ENCODE measurements at places on chromosomes 7 and 10.

- no peak for DNase-seq
Measured at GRCh38 chr10:7786430-7786829, 1.4 kb downstream of the KIN start.

DNA sequence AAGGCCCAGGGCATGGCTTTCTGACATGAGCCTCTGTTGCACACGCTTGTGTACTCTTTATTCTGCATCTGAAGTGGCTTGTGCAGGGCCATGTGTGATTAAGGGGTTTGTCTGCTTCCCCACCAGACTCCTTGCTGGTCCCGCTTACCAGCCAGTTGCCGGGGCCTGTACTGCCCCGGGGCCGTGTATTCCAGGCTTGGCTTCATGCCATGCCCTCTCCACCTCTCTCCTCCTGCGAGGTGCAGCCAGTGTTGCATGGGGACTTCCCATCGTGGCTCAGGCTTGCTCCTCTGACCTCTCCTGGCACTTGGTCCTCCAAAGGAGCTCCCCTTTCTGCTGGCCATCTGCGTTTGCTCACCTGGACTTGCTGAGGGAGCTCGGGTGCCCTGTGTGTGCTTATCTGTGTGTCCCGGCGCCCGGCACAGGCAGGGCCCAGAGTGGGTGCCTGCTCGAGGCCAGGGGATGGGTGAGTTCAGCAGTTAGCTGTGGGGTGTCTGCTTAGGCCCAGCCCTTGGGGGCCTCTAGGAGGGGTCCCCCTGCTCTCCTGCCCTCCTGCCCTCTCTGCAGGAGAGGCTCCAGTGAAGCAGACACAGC is 11.0 kb upstream of the C10orf143 start:
- DNase-seq = no peak

DNA sequence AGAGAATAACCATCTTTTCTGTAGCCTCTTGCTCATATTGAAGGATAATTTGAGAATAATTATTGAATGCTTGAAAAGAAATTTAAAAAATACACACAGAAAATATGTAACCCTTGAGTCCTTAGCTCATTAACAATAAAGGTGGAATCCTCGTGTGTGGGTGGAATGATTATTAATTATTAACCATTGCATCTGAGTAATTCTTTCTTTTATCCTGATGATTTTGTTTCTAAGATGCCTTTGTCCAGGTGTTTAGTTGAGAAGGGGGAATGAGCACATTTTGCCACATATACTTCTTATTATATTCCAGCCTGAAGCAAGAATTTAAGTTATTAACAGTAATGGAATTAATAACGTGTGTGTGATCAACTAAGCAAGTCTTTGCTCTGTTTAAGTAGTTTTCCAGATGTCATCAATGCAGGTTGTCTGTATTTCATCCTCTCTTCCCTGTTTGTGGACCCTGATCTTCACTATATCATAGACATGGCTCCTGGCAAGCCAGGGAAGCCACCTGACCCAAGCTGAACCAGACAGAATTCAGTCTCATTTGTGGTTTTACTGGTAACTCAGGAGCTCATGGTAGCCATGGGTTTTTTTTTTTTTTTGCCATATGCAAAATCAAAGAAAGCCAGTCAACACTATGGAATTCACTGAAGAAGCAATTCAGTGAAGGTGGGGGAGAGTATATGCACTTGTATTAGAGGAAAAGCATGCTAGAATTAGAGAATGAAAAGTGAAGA is 144.3 kb downstream of the KIF20B start:
- DNase-seq = no peak

DNA sequence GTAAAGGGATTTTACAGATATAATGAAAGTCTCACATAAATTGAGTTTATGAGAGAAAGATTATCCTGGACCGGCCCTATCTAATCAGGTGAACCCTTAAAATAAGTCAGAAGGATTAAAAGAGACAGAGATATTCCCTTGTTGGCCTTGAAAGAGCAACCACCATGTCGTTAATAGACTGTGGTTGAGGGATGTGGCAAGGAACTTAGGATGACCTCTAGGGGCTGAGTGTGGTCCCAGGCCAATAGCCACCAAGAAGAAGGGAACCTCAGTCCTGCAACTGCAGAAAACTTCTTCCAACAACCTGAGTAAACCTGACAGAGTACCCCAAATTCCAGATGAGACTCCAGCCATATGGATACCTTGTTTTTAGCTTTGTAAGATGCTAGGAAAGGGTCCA is 121.5 kb downstream of the POLR1F start:
- no peak for DNase-seq

DNA sequence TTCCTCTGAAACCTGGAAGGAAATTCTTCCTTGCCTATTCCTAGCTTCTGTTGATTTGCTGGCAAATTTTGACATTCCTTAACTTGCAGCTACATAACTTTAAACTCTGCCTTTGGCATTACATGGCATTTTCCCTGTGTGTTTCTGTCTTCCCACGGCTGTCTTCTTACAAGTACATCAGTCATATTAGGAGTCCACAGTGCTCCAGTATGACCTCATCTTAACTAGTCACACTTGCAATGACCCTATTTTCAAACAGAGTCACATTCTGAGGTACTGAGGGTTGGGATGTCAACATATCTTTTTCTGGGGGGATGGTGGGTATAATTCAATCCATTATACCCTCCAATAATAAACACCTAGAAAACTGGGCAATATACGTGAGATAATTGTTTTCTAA is 37.4 kb upstream of the EPHB6 start:
- DNase-seq = no peak

DNA sequence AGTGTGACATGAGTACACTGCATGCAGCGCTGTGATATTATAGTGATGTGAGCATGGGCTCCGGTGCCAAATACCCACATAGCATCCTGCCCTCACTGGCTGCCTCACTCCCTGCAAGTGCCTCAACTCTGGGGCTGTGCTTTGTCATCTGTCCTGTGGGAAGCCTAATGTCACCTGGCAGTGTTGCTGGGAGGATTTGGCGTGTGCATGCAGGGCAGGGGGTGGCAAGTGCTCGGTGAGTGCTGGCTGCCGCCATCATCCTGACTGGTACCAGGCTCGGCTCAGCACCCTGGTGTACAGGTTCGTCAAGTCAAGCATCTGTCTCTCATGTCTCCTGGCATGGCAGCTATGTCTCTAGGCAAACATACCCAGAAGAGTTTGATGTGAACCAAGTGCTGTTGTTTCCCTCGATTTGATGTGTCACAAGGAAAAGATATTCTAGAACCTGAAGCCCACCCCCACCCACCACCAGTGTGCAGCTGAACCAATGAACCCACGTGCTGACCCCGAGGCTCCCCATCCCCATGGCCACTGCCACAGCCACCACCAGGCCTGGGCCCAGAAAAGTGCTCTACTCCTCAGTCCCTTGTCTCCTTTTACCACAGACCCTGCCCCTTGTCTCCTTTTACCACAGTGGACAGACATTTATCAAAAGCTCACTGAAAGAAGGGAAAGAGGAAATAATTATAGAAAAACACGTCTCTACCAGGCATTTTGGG is 135.8 kb downstream of the MAPK8 start:
- DNase-seq = no peak

GRCh38 chr10:5668429-5668828 is 2.0 kb upstream of the ASB13 start:
- no peak for DNase-seq

DNA sequence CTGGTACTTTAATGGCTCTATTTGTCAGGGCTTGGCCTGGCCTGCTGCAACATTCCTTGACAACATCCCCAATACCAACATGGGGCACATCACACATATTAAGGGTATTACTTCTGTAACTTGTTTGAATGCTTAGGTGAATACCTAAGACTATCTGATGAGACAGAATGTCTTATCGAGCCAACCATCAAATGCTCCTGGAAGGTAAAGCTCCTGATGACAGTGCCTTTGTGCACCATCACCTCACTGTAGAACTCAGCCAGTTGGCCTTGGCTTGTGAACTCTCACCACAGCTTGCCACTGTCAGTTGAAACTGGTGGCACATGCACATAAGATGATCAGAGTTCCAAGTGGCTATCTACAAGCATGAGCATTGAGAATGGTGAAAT is 3.7 kb upstream of the MYO1G start:
- no peak for DNase-seq

GRCh38 chr7:40717242-40717641 is 582.4 kb downstream of the SUGCT start:
- no peak for DNase-seq

GRCh38 chr10:80280071-80280800 is 9.2 kb downstream of the MAT1A start:
- no peak for DNase-seq

- DNase-seq = no peak
Measured at GRCh38 chr7:55651057-55651456, 78.8 kb upstream of the VOPP1 start.

DNA sequence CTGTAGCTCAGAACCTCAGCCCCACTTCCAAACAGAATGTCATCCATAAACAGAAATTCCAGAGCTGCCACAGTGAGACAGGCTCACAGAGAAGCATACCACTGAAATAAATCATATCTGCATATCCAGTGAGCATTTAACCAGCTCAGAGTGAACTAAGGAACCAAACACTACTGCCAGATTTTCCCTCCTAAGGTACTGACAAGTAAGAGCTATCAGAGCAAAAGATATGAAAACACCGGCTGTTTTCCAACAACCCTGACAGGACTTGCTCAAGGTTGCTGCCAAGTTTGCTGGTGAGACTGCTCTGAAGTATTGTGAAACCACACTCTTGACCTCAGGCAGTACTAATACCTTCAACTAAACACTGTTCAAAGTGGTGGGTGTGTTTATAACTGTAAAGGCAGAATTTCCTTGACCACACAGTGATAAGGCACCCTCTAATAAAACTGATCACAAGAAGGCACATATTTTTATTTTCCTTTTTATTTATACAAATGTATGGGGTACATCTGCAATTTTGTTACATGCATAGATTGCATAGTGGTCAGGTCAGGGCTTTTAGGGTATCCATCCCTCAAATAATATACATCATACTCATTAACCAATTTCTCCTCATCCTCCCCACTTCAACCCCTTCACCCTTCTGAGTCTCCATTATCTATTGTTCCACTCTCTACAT is 18.3 kb downstream of the SGMS1 start:
- no peak for DNase-seq

- no peak for DNase-seq
Measured at GRCh38 chr7:23422909-23423308, 47.4 kb downstream of the IGF2BP3 start.

DNA sequence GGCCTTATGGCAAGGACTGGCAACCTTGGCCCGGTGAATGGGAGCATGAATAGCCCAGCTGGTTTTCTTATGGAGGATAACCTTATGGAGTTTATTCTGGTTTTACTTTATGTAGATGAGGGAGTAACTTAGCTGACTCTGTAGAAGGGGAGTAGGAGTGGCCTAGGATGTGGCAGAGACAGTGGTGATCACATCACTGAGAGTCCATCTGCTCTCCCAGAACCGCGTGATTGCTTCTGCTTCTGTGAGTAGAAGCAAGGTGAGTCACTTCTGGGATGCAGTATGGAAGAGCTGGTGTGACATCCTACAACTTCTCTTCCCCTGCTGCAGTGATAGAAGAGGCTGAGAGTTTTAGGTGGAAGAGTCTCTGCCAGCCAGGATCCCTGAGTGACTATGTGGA is 129.2 kb downstream of the RPS24 start:
- DNase-seq = no peak

DNA sequence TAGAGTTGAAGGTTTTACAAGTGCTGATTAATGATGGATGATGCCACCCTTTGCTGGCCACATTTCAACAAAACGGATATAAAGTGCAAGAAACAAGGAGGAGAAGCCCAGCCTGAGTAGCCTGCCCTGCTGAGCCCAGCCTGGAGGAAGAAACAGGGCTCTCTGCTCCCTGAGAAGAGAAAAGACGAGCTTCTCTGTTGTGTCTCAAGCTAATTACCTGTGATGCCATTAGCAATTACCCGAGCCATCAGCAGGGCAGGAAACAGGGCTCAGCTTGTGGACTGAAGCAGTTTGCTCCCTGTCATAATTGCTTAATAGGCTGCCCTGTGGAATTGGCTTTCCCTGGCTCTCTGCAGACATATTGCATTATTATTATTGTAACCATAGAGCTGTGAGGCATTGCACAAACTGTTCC is 709.3 kb upstream of the AUTS2 start:
- DNase-seq = no peak

DNA sequence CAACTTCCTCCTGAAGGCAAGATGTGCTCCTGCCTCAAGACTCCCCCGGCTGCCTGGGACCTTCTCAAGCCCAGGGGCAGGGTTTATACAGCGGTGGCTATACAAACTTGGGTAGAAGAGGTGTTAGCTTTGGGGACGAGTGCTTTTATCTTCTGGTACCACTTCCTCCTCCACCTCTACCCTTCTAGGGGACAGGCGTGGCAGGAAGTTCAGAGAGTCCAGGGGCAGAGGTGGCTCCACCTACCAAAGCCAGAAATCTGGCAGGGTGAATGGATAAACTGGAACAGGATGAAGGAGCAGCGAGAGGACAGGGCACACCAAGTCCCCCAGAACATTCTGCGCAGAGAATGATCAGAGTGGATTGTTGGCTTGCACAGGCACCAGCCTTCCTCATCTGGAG is 24.0 kb upstream of the TM9SF3 start:
- no peak for DNase-seq

DNA sequence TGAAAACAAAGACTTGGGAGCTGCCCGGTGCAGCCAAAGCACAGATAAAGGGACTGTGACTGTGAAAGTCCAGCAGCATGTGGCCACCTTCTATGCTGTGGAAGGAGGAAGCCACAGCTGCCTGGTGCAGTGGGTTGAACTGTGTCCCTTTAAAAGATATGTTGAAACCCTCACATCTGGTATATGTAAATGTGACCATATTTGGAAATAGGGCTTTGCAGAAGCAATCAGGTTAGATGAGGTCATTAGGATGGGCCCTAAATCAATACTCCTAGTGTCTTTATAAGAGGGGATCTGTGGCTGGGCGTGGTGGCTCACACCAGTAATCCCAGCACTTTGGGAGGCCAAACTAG is 136.9 kb downstream of the GLI3 start:
- no peak for DNase-seq

DNA sequence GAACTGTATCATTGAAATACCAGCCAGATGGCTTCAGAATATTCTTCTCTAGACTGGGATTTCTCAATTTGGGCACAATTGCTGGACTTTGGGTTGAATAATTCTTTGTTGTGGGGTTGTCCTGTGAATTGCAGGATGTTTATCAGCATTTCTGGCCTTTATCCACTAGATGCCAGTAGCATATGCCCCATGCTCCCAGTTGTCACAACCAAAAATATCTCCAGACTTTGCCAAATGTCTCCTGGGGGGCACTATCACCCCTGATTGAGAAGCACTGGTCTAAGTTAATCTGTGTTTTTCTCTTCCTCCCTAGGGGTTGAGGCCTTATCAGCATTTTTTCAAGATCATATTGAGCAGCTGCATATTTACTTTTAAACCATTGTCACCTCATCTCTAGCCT is 204.9 kb upstream of the SP8 start:
- DNase-seq = no peak

GRCh38 chr10:821322-821721 is 110.2 kb downstream of the LARP4B start:
- DNase-seq = no peak
